ENCODE measurements at places on chromosomes 11 and 22.

DNA sequence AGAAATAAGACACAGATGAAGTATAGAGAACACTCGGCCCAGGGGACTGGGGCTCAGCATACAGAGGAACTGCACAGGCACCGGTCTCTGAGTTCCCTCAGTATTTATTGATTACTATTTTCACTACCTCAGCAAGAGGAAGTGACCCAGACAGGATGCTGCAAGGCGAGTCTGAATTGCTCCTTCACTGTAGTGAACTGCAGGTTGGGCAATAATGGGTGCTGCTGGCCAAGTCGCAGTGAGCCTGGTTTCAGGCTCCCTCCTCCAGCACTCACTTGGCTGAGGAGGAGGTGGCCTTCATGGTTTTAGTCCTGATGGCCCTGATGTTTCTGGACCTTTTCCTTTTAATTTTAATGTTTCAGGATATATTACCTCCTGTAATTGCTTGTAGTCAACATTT, 10.4 kb downstream of the OR52K2 start:
- DNase-seq: no peak

DNA sequence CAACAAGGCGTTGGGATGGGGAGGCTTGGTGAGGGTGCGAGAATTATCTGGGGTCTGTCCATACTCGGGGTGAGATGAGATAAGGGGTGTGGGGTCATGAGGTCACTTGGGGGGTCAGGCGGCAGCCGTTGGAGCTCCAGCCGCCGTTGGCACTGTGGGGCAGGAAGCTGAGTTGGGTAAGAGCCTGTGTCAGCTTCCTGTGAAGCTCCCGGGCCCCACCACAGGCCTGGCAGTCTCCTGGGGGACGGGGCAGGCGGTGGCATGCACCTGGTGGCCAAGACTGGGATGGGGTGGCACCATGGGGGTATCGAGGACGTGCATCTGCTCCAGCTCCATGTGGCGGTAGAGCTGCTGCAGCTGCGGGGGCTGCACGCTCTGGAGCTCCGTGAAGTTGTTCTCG, 7.1 kb upstream of the MYBPC3 start:
- DNase-seq: no peak

GRCh38 chr22:32717337-32718240, 83.9 kb upstream of the TIMP3 start:
- no peak for DNase-seq

- DNase-seq: no peak
Observed at GRCh38 chr11:122668562-122669090, 13.1 kb downstream of the UBASH3B start.

DNA sequence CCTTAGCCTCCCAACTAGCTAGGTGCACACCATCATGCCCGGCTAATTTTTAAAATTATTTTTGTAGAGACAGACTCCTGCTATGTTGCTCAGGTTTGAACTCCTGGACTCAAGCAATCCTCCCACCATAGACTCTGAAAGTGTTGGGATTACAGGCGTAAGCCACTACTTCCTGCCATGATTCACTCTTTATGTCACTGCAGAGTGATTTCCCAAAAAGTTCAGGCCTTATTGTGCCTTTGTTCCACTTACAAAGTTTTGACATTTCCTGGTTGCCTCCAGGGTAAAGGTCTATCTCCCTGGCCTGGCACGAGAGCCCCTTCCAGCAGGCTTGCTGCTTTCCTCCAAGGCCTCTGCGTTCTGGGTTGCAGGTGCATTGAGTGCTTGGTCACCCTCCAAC, 44.6 kb upstream of the RIC3 start:
- DNase-seq: no peak

DNA sequence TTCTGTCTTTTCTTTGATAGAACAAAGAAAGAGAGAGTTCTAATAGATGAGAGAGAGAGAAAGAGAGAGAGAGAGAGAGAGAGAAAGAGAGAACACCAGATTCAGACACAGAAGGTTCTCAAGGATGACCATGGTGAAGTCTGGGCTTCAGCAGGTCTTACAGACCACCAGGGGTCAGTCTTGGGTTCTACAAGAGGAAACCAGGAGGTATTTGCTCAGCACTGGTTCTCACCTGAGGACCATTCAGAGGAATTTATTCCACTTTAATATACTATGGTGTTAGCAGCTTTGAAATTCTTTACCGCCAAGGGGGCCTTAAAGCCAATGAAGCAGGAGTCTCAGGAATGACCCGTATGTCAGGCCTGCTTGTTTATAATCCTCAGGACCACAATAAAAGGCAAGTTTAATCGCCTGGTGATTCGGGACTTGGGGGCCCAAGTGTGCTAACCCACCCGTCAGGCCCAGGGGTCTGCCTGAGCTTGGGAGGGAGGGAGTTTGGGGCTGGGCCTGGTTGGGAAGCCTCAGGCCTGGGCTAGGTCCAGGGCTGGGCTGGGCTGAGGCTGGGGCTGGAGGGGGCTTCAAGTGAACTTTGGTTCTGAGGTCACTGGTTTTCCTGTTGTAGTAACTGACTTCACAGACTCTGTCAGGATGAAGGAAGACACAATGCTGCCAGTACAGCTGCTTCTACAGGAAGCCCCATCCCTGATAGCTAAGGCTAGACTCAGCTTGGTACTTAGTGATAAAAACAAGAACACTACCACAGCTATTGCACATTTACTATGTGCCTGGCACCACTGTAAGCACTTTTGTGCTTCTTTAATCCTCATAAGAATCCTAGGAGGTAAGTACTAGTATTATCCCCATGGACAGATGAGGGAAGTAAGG, 179.2 kb upstream of the ZBED5 start:
- peak; percentile 7 for DNase-seq

All from stimulated activated CD4-positive, alpha-beta T cell treated with anti-CD3 and anti-CD28 coated beads, TNF-alpha, amount 100 ng/mL, for 1 hour (primary cell).